ENCODE measurements at places on chromosomes 3 and 15. TPM values are rescaled to one million over a fixed set of nuclear protein-coding genes. Genes with fewer than 3 reads are reported as not detected.

- peak; percentile 77 for DNase-seq
Measured at GRCh38 chr3:13012221-13012691, 61.0 kb downstream of the IQSEC1 start.

- DNase-seq, result no peak
Measured at GRCh38 chr3:10546181-10546624, 40.8 kb upstream of the ATP2B2 start.

DNA sequence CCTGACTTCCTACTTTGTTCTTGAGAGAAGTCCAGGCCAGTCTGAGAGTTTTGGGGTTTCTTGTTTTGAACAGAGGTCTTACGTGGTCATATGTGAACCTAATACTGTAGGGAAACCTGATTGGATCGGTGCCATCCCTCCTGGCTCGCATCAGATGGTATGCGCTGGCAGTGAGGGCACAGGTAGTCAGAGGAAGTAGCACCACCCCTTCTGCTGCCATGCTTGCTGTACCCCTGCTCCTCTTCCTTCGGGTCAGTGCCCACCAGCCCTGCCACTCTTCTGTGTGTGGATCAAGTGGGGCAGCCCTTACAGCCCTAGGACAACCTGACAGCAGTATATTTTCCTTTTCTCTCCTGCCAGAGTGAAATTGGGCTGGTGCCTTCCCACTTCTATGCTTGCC is 39.7 kb downstream of the CHCHD6 start:
- no peak for DNase-seq

GRCh38 chr15:94230883-94231722 is at the start of gene MCTP2:
Gene MCTP2, plus strand, starts transcription at chr15:94231561. Its CDS starts 66,705 bp downstream, at chr15:94298266.
- peak; percentile 95 for DNase-seq

- DNase-seq, result no peak
Measured at GRCh38 chr15:28873585-28874190, 12.1 kb upstream of the APBA2 start.

GRCh38 chr3:14791343-14791945 is 27.3 kb upstream of the FGD5 start:
- peak; percentile 60 for DNase-seq

- DNase-seq, result peak; percentile 10
Measured at GRCh38 chr15:89034305-89034704, 54.0 kb upstream of the ABHD2 start.

GRCh38 chr15:49741712-49742111 is 120.9 kb downstream of the DTWD1 start:
- DNase-seq, result no peak

GRCh38 chr15:27669641-27670040 is 429.5 kb downstream of the OCA2 start:
- DNase-seq, result no peak

DNA sequence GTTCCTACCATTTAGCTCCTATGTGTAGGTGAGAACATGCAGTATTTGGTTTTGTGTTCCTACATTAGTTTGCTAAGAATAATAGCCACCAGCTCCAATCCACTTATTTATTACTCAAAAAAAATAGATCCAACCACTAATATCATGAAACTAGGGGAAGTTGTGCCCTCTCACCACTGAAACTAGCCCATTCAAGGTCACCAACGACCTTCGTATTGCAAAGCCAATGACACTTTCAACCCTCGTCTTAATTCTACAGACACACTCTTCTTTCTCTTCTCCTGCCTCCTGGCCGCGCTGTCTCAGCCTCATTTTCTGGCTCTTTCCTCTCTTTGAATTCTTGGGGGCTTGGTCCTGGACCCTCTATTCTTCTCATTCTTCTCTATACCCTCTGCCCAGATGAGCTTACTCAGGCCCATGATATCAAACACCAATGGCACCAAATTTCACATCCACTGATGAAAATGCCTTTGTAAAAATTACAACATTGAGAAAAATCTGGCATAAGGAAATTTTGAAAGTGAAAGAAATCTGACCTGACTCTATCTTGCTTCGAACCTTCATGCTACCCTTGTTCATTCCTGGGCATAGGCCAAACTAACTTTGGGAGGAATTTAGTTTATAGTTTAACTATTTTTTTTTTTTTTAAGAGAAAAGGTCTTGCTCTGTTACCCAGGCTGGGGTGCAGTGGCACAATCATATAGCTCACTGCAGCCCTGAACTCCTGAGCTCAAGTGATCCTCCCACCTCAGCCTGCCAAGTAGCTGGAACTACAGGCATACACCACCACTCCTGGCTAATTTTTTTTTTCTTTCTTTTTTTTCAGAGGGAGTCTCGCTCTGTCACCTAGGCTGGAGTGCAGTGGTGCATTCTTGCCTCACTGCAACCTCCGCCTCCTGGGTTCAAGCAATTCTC is 25.4 kb upstream of the LIMD1 start:
- DNase-seq, result no peak

- no peak for DNase-seq
Measured at GRCh38 chr3:146547235-146547835, 2.9 kb upstream of the PLSCR1 start.

- DNase-seq, result no peak
Measured at GRCh38 chr3:140529096-140529495, 148.8 kb upstream of the TRIM42 start.

DNA sequence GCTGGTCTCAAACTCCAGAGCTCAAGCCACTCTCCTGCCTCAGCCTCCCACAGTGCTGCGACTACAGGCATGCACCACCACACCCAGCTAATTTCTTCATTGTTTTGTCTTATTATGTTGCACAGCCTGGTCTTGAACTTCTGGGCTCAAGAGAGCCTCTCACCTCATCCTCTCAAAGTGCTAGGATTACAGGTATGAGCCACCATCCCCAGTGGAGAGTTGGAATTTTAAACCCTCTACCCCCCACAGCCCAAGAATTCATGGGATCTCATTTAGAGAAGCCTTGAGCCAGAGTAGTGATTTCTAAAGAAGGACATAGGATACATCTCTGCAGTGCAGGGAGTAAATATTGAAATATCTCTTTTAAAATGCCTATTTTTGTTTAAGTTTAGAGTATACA is 221.1 kb downstream of the CACNA2D3 start:
- DNase-seq, result no peak

- no peak for DNase-seq
Measured at GRCh38 chr15:31065824-31066223, 35.7 kb downstream of the TRPM1 start.

DNA sequence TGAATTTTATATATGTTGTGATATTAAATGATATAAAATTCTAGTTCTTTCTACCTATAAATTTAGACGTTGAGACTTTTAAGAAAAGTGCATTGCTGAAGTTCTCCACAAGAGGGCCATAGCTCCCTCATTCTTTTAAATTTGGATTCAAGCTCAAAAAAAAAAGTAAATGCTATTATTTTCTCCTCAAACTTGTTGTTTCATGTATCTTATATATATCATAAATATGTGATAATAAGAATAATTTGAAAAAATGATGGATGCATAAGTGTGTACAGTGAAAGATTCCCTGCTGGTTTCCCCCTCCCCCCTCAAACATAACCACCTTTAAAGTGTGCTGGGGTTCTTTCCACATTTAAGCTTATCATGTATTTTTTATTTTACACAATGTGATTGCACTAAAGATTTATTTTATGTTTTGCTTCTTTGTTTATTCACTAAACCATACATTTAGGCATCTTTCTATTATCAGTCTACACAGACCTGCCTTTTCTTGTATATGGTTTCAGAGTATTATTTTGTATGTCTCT is 769.4 kb upstream of the GOLIM4 start:
- peak; percentile 16 for DNase-seq

GRCh38 chr15:101549647-101550046 is 60.1 kb upstream of the PCSK6 start:
- no peak for DNase-seq

- DNase-seq, result no peak
Measured at GRCh38 chr3:52269776-52270175, 8.7 kb downstream of the WDR82 start.

DNA sequence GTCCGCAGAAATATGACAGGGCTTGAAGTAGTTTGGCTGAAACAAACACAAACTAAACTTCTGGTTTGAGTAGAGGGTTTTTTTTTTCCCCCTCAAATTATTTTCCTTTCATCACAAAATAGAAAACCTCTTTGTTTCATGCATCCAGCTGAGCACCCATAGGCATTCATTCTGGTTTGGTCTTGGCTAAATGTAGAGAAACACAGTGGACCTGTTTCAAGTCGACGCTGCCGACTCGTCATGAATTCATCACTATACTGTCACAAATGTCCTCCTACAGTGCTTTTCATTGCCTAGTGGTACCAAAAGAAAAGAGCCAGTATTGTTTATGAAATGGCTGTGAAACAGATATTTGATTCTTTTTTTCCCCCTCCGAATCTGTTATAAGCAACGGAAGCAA is 52.4 kb upstream of the GYG1 start:
- no peak for DNase-seq

- DNase-seq, result no peak
Measured at GRCh38 chr3:106206613-106207012, 337.8 kb upstream of the CBLB start.

DNA sequence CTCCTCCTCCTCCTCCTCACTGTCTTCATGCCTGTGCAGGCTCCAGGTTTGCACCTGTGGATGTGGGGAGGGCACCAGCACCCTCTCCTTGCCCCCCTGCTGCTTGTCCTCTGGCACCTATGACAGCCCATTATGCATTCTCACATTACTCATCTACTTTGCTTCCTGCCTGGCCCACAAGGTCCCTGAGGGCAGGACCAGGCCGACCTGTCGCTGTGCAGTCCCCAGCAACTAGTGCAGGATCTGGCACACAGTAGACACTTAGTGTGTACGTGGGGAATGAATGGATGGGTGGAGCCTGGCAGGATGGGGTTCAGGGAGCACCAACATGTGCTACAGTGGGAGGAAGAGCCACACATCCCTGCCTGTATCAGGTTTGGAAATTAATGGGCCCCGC is 58.3 kb upstream of the TMEM115 start:
- no peak for DNase-seq

DNA sequence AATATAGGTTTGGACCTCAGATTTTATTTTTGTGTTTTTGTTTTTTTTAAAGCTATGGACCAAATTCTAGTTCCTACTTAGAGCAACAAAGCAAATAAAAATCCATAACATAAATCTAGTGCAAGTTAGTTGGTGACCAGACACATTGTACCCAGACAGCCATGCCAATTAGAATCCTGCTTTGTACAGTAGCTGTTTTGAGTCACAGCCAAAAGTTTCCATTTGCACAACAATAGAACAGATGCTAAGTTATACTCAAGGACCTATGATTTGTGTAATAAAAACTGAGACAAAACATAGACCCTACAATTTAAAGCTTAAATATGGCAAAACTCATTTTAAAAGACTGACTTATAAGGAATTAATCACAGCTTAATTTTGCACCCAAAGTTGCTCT is 513.1 kb upstream of the CBLB start:
- no peak for DNase-seq

DNA sequence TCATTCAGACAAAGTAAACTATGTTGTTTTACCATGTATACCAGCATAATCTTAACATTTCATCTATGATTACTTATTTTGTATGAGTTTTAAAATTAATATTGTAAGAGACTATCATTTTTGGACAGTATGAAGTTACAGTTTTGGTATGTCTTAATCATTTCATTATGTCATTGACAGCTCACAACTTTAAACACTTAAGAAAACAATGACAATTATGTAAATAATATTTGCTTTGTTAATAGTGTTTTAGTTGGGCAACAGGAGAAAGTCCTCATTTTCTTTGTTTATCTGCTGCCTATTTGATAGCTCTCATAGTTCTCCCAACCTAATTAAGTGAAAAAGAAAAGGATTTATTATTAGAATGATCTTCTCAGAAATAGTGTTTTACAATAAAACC is 80.2 kb downstream of the MEF2A start:
- DNase-seq, result no peak

- DNase-seq, result no peak
Measured at GRCh38 chr15:91941871-91942658, 88.6 kb downstream of the SLCO3A1 start.

DNA sequence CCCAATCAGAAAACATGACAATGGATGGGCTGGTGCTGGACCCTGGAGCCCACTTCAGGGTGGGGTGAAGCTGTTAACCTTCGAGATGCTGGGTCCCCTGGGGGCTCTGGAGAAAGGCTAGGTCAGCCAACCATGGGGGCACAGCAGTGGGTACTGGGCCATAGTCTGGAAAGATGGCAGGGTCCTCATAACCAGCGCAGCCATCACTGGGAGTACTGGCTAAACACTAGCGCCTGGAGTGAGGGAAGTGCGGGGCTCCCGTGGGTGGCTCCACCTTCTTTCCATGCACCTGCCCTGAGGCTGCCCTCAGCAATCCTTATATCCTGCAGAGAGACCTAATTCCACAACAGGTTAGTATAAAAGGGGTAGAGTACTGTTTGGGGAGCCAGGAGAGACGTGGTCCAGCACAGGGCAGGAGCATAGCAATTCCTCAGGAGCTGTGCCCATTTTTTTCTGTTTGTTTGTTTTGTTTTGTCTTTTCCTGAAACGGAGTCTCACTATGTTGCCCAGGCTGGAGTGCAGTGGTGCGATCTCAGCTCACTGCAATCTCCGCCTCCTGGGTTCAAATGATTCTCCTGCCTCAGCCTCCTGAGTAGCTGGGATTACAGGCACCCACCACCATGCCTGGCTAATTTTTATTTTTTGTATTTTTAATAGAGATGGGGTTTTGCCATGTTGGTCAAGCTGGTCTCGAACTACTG is 122.6 kb upstream of the MEF2A start:
- DNase-seq, result no peak

DNA sequence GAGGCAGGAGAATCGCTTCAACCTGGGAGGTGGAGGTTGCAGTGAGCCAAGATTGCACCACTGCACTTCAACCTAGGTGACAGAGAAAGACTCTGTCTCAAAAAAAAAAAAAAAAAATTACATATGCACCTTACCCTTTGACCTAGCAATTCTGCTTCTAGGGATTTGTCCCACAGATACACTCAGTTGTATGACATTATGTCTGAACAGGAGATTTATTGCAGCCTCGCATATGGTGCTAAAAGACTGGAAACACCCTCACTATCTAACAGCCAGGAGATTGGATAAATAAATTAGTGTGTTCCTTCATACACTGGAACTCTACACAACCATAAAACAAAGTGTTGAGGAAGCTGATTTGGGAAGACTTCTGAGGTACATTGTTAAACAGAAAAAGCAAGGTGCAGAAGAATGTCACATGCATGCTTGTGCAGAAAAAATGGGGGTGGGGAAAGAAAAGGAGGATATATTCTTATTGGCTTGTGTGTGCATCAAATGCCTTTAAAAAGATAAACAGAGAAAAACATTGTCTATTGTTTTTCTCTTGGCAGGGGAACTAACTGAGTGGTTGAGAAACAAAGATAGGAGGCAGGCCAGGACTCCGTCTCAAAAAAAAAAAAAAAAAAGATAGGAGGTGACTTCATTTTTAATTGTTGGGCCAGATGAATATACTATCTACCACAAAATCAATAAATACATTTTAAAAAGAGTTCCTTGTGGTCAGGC is 30.9 kb downstream of the PPCDC start:
- DNase-seq, result no peak

DNA sequence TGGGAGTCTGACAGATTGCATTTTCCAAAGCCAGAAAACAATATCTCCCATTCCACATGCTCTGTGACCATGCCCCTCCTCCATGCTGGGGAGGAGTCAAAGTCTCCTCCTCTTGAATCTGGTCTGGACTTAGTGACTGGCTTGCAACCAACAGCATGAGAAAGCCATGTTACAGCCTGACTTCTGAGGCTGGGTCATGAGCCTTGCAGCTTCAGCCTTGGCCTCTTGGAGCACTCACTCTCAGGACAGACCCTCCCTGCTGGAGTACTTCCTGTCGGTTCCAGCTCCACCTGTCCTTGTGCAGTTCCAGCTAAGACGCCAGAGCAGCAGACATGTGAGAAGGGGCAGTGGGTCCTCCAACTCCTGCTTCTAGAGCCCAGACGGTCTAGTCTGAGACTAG is 49.7 kb upstream of the RBSN start:
- peak; percentile 9 for DNase-seq

The P4HTM gene
- total RNA-seq, result 47.4 TPM

The ANKRD34C gene
- not detected for total RNA-seq

The ARPP21 gene
- 1.1 TPM for total RNA-seq

The SI gene
- not detected for total RNA-seq

The ADPRH gene
- not detected for total RNA-seq
